ENCODE measurements at places on chromosomes 5 and 9.

GRCh38 chr9:122180633-122181032 lies 20.9 kb downstream of the MORN5 start:
- DNase-seq = no peak

- no peak for DNase-seq
Observed at GRCh38 chr5:54761213-54761701, 224.1 kb downstream of the ESM1 start.

DNA sequence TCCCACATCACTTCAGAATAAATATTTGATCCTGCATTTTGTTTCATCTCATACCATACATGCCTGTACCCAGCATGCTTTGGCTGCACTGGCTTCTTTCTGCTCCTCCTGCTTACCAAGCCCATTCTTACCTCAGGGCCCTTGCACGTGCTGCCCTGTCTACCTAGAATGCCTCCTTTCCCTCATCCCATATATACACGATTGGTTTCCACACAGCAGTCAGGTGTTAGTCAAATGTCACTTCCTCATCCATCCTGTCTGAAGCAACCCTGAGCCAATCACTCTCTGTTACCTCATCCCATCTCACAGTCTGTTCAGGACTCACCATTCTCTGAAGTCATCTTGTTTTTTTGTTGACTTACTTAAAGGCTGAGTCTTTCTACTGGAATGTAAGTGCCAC lies 30.3 kb downstream of the CAST start:
- no peak for DNase-seq

DNA sequence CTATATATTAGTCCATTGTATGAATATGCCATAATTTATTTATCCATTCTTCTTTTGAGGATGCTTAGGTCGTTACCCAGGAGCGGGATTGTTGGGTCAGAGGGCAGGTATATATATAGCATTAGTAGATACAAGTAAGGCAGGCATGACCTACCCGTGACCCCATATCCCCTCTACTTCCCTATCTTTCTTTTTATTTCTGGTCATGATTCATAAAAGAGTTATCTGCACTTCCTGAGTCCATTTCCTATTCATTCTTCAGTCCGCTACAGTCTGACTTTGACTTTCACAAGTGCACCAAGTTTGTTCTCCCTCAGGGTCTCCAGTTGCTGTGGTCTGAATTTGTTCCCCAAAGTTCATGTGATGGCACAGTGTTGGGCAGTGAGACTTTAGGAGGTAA lies 6.9 kb downstream of the RHOBTB3 start:
- no peak for DNase-seq

GRCh38 chr9:13158986-13159385 lies 120.5 kb downstream of the MPDZ start:
- no peak for DNase-seq

DNA sequence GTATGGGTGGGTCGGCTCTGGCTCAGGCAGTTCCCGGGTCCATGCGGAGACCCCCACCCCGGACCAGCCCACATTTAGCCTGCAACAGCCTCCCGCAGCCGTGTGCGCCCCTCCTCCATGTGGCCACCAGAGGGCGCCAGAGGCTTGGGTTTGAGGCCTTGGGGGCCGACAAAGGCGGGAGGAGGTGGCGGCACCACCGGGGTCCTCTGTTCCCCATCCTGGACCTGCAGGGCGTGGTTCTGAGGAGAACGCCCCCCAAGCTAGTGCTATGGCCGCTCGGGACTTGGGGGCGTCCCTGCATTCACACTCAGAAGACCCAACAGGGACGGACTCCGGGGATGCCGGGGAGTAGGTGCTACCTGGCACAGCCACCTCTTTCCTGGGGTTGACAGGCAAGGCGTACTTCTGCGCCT lies 16.5 kb downstream of the ASS1 start:
- DNase-seq = peak; percentile 78

DNA sequence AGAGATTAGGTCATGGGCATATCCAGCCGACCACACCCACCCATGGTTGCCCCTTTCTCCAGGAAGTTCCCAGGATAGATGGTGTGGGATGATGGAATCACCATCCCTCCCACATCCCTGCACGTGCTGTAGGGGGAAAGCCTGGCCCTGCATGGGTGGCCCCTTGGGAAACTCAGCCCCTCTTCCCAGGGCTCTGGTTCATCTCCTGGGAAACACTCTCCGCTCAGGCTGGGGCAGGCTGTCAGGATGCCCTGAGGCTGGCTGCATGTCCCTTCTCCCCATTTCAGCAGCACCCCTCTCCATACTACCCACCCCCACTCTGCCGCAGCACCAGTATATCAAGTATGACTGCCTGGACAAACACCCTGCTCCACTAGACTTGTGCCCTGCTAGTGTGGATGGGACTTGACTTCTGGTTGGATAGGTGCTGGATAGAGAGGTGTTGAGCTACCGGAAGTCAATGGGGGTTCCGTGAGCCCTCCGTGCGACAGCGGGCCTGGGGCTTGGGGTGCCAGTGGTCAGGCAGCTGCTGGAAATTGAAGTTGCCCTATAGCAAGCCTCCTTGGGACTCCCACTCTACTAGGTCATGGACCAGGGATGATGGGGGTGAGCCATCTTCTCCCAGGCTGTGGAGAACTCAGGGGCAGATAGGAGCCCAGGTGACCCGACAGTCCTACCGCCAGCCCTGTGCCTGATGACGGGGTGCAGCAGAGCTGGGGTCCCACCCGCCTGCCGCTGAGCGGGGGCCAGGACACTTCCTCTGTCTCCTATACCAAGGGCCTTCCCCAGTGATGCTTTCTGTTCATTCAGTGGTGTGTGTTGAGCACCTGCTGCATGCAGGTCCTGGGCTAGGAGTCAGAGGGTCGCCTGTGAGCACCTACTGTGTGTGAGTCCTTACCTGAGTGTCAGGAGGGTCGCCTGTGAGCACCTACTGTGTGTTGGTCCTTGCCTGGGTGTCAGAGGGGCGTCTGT lies 69.4 kb upstream of the COL5A1 start:
- no peak for DNase-seq

GRCh38 chr9:86637515-86637914 lies 283.3 kb upstream of the TUT7 start:
- no peak for DNase-seq

GRCh38 chr9:2153630-2154217 lies 138.6 kb downstream of the SMARCA2 start:
- DNase-seq = no peak
